SK-N-SH (cell line): ENCODE measurements at places on chromosomes 2 and 18.

DNA sequence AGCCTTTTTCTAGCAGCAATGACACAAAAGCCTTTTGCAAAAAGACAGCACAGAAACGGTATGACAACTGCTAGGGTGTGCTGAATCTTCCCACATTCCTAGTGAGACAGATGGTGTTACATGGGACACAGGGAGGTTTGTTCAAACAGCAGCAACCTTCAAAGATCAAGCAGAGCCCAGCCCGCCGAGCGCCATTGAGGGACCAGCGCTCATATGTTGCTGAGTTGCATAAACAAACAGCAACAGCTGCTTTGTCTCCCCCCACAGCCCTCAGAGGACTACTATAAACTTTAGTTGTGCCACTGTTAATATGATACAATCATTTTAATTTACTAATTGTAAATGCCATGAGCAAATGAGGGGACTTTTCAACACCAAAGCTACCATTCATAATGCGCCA, 117.7 kb downstream of the ZEB2 start:
- peak; percentile 8 for DNase-seq

DNA sequence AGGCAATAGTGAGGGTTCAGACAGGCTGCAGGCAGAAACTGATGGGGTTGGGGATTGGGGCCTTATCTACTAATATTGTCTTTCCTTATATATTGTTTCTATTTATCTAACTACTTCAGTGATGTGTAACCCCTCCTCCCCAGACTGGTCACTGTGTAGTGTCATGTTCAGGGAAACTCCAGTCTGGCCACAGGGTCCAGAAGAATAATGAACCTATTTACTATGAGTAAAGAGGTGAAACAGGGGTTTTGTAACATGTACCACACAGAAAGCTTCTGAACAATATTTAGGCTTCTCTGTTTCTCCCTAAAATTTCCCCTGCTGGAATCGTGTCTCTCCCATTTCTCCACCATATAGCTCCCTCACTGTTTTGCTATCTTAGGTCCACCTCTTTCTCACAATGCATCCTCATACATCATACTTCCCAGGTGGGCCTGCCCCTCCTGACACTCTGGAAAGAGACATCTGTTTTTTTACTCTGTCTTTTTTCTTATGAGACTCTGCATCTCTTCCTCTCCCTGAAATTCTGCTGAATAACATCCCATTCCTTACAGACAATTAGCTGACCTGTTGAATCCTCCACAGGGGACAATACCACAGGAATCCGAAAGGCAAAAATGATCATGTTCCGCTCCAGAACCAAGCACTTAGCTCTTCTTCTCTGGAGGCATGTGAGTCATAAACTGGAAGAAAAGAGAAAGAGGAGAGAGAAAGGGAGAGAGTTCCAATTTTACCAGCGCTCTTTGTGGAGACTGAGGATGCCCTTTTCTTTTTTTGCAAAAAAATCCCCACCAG, 154.8 kb downstream of the ZEB2 start:
- no peak for DNase-seq

- peak; percentile 86 for DNase-seq
Measured at GRCh38 chr2:26846334-26847306, 1.3 kb upstream of the DPYSL5 start.

DNA sequence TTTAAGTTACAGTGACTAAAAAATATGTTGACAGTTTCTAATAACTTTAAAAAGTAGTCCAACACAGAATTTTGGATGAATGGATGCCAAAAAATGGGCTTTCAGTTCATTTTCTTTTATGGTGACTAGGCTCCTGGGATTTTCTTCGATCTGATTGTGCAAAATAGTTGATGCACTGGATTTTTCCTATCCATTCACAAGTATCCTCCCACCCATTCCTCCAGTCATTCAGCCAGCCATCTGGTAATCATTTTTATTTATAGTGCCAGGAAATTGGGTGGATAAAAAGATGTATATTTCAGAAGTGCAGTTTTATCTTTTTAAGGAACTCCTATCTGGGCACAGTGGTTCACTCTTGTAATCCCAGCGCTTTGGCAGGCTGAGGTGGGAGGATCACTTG, 175.1 kb downstream of the PTPRM start:
- DNase-seq: no peak

- no peak for DNase-seq
Measured at GRCh38 chr18:68440433-68440832, 274.5 kb downstream of the TMX3 start.

GRCh38 chr2:214069254-214069653, 341.6 kb upstream of the VWC2L start:
- DNase-seq: peak; percentile 14

DNA sequence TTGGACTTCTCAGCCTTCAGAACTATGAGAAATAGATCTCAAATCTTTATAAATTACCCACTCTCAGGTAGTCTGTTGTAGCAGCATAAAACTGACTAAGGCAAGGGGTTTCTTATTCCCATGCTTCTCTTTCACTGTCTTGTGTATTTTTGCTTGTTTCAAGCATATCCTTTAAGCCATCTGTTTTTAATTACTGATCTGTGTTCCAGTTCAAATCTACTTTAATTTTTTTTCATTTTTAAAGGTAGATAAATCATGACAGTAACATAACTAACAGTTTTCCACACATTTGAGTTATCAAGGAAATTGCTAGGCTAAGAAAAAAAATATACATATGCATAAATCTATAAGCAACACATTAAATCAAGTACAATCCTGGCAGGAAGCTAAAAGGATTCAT, 317.9 kb upstream of the TNP1 start:
- no peak for DNase-seq

DNA sequence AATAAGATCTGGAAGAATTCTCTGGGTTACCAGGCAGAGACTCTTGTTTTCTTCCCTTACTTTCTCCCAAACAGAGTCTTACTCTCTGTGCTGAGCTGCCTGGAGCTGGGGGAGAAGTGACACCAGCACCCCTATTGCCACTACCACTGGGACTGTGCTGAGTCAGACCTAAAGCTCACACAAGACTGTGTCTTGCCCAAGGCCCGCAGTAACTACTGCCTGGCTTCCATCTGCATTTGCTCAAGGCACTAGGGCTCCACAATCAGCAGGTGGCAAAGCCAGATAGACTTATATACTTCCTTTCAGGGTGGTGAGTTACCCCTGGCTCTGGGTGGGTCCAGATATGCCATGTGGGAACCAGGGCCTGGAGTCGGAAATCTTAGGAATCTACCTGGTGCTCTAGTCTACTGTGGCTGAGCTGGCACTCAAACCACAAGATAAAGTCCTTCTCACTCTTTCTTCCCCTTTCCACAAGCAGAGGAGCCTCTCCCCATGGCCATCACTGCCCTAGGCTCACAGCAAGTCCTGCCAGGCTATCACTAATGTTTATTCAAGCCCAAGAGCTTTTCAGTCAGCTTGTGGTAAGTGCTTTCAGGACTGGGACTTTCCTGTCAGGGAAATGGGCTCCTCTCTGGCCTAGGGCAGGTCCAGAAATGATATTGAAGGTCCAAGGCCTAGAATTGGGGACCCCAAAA, 27.6 kb upstream of the SERPINB2 start:
- DNase-seq: no peak

GRCh38 chr2:16215902-16216557, 275.7 kb downstream of the MYCN start:
- no peak for DNase-seq

DNA sequence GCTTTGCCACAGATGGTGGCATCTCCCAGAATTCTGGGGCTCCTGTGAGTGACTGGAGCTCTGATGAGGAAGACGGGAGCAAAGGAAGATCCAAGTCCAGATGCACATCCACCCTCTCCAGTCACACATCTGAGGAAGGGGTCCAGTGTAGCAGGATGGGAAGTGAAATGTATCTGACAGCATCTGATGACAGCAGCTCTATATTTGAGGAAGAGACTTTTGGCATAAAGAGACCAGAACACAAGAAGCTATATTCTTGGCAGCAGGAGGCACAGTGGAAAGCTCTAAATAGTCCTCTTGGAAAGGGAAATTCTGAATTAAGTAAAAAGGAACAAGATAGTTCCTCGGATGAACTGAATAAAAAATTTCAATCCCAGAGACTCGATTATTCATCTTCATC, 23.5 kb upstream of the C1GALT1C1L start:
- DNase-seq: no peak

GRCh38 chr18:69895066-69896047, 52.3 kb downstream of the CD226 start:
- DNase-seq: no peak

- no peak for DNase-seq
Measured at GRCh38 chr2:239337877-239338484, 62.8 kb downstream of the HDAC4 start.

DNA sequence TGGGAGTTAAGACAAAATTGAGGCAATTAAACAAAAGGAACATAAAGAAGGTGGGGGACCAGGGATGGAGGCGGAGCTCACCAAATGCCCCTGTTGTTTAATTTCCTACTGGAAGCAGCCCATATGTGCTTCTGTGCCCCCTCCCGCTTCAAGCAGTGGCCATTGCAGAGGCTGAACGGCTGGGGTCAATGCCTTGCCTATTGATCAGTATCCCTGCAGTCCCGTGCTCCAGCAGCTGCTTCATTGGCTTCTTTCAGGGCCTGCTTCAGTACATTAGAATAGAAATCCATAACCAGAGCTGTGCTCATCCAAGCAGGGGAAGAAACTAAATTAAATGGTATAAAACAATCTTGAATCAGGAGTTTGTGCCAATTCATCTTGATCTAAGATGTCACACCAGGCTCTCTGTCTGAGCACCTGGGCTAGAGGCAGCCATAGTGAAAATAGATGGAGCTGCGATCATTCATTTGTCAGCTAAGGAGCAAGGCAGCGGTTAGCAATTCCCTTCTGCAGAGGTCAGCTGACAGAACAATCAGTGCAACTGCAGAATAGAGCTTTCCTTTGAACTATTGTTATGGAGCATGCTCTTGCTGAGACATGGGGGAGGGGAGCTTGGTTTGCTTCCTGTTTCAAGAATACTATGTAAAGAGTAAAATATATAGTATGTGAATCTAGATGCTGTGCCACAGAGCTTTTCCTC, 222.4 kb downstream of the WDR7 start:
- DNase-seq: no peak

- DNase-seq: no peak
Measured at GRCh38 chr2:1024981-1025380, 74.3 kb downstream of the SNTG2 start.

GRCh38 chr18:9994701-9995235, 81.0 kb downstream of the VAPA start:
- no peak for DNase-seq

GRCh38 chr18:25327584-25327983, 24.4 kb downstream of the ZNF521 start:
- no peak for DNase-seq

- no peak for DNase-seq
Measured at GRCh38 chr2:119523383-119523951, 816 bp downstream of the SCTR start.

GRCh38 chr18:75101916-75102315, 107.0 kb downstream of the PTGR3 start:
- no peak for DNase-seq

- no peak for DNase-seq
Measured at GRCh38 chr2:17578466-17578928, 38.0 kb downstream of the VSNL1 start.

DNA sequence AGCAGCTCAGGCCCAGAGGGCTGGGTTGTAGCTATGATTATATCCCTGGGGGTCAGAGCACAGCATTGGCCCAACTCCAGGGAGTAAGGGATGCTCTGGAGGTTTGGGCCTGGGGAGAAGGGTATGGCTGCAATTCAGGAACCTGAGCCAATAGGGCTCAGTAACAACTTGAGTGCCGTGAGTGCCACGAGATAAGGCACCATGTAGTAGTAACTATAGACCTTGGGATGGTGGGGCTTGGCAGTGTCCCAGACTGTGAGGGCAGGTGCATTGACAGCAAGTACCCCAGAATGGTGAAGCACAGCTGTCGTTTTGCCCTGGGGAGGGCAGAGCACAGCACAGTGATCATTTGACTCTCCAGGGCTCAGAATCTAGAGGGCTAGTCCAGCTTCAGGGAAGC, 45.1 kb upstream of the ZNF396 start:
- DNase-seq: no peak

- no peak for DNase-seq
Measured at GRCh38 chr2:19611491-19612332, 253.3 kb upstream of the OSR1 start.

DNA sequence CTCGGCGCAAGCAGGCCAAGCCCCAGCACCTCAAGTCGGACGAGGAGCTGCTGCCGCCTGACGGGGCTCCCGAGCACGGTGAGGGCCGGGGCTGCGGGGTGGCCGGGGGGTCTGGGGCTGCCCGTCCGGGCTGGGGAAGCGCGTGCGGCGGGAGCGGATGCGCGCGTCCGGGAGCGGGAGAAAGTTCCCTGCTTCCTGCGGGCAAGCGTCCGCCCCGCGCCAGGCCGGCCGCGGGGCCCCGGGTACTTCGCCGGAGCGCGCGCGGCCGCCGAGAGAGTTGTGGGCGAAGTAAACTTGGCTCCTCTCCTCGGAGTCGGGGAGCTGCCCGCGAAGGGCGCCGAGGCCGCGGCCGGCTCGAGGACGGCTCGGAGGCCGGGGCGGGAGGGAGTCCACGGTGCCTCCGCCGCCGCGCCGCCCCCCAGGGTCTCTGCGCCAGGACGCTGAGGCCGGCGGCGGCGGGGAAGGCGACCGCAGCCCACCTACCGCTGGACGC, 707 bp downstream of the SALL3 start:
- DNase-seq: peak; percentile 44

DNA sequence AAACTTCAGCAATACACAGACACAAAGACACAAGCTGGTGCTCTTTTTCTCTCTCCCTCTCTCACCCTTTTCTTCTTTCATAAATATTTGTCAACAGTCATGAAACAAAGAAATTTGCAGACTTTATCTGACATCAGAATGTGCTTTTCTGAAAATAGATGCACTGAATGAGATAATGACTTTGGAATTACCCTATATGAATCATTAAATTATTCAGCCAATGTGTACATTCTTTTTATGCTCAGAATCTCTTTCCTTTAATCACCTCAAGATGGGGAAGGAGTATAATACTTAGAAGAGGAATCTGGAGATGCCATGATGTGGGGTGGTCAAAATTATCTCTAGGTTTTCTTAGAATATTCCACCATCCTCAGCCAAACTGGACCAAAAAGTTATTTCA, 289.9 kb downstream of the LRRTM1 start:
- DNase-seq: no peak

- no peak for DNase-seq
Measured at GRCh38 chr2:38224821-38225437, 149.0 kb upstream of the CYP1B1 start.

DNA sequence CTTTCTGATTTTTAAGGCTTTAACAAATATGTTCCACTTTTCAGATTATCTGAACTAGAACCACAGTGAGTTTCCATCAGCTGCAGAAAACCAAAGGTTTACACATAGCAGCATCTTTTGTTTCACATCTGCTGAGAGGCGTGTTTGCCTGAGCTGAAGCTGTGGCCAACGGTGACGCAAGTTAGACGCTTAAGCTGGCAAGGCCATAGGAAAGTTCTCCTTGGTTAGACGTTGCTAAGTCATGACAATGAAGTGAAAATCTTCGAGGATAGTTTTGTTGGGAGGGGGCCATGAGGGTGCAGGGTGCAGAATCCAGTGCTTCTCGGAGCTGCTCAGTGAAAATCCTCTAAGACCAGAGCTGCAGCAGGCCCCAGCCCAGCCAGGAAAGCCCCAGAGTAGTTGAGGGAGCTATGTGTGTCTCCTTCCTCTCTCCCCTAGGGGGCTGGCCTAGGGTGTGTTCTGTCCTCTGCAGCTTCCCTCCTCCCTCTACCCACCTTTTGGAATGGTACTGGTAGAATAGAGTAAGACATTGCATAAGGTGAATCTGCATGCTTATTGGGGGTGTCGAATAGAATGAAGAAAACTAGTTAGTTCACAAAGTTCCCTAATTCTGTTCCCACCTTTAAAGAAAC, 105.4 kb downstream of the FHOD3 start:
- DNase-seq: no peak
